Stimulated activated CD4-positive, alpha-beta T cell treated with anti-CD3 and anti-CD28 coated beads, Interleukin-15, amount 100 ng/mL, for 48 hours (primary cell): ENCODE measurements at places on chromosomes 3 and 15.

- DNase-seq: no peak
These were observed 18.4 kb upstream of the BCHE start for GRCh38 chr3:165855581-165855980.

DNA sequence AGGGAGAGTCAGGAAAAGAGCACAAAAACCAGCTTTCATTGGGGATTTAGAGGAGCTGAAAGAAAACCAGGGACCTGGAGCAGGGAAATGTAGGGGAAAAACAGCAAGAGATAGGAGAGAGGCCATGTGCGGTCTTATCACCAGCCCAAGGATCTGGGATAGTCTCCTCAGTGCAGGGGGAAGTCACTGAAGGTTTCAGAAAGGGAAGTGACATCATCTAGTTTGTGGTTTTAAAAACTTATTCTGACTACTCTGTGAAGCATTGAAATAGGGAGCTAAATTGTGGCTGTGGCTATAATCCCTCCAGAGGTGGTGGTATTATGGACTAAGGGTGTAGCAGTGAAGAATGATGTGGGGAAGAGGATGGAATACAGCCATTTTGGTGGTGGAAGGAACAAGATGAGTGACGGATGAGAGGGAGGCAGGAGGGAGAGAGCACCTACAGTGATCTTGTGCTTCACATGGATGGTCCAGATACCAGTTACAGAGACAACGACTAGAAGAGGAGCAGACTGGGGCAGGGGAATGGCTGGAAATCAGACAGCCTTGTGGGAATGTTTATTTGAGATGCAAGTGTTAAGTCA, 72.7 kb downstream of the HMG20A start:
- DNase-seq: no peak

GRCh38 chr3:143167969-143168854, 48.6 kb downstream of the CHST2 start:
- DNase-seq: no peak

DNA sequence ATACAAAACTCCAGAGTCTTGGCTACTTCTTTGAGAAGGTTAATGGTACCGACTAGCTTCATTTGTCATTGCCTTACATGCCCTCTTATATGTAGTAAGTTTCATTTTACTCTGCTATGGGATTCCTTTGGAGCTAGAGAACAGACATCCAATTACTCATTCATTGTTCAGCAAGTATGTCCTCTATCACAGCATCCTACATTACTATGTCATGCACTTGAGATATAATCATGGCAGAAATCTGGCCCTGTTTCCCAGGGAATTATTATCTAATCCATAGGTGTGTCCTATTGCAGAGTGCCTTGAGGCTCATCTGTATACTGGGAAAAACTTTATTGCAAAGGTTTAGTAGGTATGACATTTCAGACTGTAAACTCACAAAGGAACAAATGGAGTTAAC, 333.1 kb upstream of the NECTIN3 start:
- DNase-seq: no peak

- no peak for DNase-seq
These were observed 9.1 kb upstream of the HHATL start for GRCh38 chr3:42711491-42712343.

- no peak for DNase-seq
These were observed 24.4 kb downstream of the XXYLT1 start for GRCh38 chr3:195246581-195246995.

GRCh38 chr3:140603766-140604165, 74.1 kb upstream of the TRIM42 start:
- DNase-seq: no peak

GRCh38 chr15:66114863-66115425, 138.6 kb downstream of the MEGF11 start:
- DNase-seq: no peak

DNA sequence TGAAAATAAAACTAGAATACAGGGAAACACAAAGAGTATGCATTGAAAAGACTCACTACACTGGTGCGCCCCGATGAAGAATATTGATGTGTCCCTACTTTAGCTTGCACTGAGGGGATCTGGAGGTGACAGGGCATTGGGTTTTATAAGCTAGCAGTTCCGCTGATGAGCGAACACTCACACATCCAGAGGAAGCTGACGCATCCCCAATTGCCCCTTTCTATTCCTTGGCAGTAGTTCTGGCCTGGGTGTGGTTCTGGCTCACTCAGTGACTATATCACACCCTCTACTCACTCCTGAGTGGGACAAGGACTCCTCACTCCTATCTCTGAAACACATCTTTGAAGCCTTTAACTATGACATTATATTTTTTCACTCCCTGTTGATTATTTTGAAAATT, 71.0 kb downstream of the B3GNT5 start:
- DNase-seq: no peak

DNA sequence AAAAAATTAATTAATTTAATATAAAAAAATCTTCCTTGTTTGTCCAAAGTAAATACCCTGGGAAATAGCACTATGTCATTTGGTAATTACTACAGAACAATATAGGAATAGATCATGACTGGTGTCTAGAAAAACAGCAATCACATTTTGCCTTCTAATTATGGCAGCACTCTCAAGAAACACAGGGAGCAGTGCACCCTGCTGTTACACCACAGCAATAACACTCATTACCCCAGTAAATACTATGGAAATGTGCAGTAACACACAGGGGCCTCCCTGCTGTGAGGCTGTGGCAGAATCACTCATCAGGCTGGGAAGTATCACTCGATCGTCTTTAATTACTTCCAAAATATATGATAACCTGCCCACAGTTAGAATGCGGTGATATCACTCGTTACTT, 646.0 kb downstream of the TUSC7 start:
- no peak for DNase-seq

DNA sequence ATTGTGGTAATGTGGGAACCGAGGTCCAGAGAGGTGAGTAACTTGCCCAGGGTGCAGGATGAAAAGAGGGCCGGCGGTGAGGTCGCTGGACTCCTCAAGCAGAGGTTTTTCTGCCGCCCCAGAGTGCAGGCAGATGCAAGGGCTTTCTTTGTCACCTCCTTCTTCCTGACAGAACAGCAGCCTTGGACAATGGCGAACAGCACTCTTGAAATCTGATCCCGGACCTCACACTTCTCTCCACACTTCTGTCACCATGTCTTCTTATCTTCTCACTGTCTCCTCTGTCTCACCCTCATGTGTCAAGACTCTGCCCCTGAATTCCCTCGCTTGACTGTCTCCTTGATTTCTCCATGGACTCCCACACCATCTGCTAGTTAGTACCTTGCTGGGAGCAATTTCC, 15.4 kb upstream of the VPS8 start:
- no peak for DNase-seq

DNA sequence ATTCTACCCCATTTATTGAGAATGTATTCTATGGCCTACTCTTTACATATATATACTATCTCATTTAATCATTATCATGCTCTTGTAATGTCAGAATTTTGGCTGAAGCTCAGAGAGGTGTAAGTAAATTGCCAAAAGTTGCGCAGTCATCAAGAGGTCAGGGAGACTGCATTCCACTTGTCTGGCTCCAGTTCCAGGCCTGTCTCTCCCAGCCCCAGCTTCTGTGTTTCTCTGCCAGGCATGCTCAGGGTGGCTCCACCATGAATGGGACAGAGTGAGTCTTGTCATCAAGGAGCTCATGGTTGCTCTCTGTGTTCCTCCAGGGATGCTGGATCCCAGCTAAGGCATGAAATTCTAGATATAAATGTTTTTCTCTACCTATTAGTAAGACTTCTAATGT, 635.1 kb upstream of the MDFIC2 start:
- DNase-seq: no peak

DNA sequence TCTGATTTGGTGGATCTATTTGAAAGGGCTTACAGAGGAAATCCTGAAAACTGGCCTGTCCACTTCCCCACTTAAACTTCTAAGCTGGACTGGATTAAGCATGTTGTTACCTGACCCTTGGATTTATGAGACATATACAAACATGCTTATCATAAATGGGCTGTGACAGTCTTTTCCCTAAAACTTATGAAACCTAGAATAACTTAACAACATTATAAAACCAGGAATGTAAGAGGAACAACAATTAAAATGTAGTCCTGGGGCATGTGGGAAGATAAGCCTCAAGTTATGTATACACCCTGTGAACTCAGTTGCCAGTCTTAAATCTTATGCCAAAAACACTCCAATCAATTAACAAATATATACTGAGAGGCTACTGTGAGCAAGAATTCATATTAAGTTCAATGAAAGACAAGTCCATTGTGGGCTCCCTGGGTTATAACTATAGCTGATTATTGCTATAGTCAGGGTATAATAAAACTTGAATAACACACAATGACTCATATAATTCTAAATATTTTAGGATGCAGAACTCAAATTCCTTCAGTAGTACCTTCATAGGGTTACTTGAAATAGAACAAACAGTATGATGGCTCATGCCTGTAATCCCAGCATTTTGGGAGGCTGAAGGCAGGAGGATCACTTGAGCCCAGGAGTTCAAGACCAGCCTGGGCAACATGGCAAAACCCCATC, 87.2 kb upstream of the PPIB start:
- DNase-seq: no peak

DNA sequence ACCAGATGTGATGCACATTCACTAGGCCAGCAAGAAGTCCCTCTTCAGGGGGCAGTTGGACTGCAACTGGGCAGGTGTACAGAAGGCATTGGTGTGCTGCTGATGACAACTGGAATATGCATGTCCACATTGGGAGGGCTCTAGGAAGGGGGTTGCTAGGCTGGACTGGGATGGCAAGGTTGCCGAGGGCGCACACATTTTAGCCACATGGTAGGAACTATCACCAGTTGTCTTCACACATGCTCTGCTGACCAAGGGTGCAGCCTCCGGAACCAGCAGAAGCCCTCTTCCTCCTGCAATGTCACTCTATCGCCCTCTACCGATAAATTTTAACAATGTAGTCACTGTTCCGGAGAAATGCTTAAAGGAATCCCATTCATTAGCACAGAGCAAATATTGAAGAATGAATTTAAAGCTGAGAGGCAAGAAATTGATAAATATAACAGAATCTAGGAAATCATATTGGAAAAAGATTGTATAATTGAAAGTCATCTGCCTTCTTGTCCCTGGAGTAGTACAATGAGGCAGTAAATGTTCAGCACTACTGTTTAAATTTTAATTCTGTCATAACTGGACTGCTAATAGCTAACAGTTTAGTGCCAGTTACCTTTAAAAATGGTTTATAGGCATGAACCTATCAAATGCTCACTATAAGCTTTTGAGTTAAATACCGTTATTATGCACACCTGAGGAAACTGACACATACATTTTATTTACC, 22.6 kb upstream of the LYSMD4 start:
- DNase-seq: no peak

DNA sequence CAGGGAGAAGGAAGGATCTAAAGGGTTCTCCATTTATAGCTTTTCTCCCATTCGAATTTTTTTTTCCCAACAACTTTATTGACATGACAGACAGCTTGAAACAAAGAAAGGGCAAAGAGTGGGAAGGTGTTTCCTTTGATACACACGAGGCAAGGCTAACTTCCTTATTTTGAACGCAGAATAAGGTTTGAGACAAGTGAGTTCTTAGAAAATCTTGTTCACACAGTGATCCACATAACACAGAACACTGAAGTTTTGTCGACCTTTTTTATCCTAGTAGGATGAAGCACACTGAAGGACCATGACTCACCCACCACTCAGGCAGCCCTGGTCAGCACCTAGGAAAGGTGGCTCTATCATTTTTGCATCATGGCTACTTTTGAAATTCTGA, 425.8 kb upstream of the MDFIC2 start:
- DNase-seq: no peak

DNA sequence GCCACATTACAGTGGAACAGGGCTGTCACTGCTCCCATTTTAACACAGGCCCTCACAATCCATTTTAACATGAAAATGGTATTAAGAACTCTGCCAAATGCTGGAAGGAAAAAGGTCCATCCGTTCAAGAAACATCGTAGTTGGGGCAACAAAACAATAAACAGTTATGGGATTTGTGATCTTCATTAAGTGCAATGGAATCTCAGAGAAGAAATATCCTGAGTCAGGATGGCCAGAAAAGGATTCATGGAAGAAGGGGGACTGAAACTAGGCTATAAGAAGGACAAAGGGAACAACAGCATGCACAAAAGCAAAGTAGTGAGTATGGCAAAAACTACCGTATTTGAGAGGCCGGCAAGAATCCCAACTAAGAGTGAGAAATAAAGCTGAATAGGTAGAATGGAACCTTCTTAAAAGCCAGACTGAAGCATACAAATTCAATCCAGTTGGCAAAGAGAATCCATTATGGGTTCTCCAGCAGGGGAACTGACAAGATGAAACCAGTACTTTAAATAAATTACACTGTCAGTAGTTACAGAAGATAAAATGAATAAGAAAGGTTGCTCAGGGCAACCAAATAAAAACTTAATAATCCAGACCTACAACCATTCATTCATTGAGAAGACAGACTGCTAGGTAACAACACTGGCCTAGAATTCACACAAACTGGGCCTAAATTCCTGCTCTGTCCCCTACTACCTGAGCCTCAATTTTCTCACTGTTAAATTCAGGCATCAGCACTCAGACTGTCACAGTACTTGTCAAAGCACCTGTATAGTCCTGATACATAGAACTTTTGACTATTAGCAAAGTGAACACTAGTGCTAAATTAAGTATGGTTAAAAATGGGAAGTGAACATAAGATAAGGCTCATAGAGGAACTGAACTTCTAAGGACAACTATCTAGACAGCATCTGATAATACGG, 6.3 kb downstream of the TBL1XR1 start:
- DNase-seq: no peak

DNA sequence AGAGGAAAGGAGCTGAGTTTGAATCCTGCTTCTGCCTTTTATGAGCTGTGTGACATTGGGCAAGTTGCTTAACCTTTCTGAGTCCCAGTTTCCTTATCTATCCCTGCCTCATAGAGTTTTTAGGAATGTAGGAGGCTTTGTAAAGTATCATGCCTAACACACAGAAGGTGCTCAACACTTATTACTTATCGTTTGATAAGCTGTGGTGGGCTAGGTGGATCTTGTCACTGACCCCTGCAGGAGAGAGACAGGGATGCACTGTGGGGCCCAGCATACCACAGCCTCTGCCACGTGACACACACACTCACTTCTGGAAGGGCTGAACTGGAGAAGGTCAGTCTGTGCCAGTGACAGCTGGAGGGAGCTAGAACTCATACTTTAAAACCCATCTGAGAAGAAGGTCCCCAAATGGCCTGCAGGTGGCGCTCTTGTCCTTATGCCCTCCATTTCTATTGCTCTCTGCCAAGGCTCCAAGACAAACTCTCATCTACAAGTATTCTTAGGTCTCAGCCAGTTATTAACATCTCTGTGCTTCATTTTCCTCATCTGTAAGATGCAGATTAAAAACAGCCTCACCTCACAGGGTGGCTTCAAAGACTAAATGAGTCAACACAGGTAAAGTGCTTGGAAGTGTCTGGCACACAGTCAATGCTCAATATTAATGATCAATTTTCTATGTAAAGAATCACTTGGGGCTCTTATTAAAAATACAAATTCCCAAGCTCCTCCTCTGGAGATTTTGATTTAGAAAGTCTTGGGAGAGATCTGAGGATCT, 57.5 kb upstream of the HACD2 start:
- DNase-seq: peak; percentile 38

- DNase-seq: no peak
These were observed 91.8 kb upstream of the BCL6 start for GRCh38 chr3:187836823-187837770.

GRCh38 chr15:70270752-70271111, 173.0 kb upstream of the TLE3 start:
- no peak for DNase-seq
